Stimulated activated CD8-positive, alpha-beta memory T cell treated with anti-CD3 and anti-CD28 coated beads, Interleukin-4, amount 100 ng/mL, for 1 hour (primary cell): ENCODE measurements at places on chromosomes 11 and 22.

GRCh38 chr11:1825039-1825740, 9.6 kb upstream of the SYT8 start:
- no peak for DNase-seq

GRCh38 chr11:17730608-17731462, 3.7 kb upstream of the KCNC1 start:
- peak; percentile 12 for DNase-seq

DNA sequence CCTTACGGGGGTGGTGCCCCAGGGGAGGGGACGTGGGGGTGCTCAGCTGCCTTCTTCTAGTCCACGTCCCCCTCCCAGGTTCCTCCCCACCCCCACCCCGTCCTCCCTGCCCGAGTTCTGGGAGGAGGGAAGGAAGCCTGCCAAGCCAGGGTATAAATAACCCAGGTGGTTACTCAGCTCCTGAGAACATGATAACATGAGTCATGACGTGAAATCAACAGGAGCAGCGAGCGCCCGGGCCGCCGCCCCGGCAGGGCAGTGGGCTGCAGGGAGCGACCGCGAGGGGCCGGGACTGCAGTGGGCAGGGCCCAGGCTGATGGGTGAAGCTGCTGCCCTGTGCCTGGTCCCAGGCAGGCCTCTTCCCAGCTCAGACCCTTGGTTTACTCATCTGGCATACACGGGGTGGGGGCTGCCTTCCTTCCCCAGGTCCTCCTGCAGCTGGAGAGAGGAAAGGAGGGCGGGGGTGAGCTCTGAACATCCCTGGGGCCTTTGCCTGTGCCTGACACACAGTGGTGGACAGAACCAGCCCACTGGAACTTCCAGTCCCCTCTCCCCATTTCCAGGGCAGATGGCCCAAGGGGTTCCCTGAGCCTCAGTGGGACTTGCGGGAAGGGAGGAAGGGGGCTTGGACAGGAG, 8.8 kb upstream of the PDGFB start:
- no peak for DNase-seq

DNA sequence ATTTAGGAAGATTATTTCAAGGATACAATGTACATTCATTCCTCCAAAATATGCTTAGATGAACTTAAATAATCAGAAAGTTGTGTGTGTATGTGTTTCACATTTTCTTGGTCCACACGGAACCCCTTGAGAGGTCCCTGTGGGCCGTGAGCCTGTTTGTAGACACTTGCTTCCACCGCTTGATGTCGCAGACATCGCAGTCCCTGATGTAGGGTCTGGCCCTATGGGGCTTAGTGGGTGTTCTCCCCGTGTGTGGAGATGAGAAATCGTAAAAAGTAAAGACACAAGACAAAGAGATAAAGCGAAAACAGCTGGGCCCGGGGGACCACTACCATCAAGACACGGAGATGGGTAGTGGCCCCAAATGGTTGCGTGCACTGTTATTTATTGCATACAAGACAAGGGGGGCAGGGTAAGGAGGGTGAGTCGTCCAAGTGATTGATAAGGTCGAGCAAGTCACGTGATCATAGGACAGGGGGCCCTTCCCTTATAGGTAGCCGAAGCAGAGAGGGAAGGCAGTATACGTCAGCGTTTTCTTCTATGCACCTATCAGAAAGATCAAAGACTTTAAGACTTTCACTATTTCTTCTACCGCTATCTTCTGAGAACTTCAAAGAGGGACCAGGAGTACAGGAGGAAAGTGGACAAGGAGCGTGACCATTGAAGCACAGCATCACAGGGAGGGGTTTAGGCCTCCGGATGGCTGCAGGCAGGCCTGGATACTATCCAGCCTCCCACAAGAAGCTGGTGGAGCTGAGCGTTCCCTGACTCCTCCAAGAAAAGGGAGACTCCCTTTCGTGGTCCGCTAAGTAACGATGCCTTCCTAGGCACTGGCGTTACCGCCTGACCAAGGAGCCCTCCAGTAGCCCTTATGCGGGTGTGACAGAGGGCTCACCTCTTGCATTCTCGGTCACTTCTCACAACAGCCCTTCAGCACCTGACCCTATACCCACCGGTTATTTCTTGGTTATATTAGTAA, 1.2 kb upstream of the APOBEC3C start:
- DNase-seq, result no peak

- no peak for DNase-seq
These were observed 13.8 kb downstream of the ADA2 start for GRCh38 chr22:17205432-17205831.

- DNase-seq, result no peak
These were observed 5.9 kb downstream of the OOSP1 start for GRCh38 chr11:59943997-59944714.

GRCh38 chr11:102546923-102547471, 16.4 kb upstream of the MMP7 start:
- DNase-seq, result no peak

DNA sequence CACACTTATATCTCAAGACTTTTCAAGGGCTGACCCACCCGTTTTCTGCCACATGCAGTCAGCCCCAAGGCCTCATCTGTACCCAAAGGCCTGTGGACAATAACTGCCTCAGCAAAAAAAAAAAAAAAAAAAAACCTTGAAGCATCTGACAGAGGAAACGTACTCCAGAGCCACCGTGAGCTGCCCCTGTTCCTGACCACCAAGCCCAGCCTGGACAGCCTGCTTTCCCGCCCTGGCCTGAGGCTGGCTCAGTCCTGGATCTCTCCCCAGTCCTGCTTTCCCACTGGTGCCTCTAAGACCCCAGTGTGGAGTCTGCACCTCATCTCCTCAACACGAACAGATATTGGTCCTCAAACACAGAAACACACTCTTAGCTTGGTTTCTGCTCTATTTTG, 66.5 kb downstream of the SLC35F2 start:
- no peak for DNase-seq

GRCh38 chr11:120194166-120194565, 16.7 kb upstream of the OAF start:
- DNase-seq, result no peak

GRCh38 chr11:119816660-119817059, 87.7 kb upstream of the NECTIN1 start:
- no peak for DNase-seq

DNA sequence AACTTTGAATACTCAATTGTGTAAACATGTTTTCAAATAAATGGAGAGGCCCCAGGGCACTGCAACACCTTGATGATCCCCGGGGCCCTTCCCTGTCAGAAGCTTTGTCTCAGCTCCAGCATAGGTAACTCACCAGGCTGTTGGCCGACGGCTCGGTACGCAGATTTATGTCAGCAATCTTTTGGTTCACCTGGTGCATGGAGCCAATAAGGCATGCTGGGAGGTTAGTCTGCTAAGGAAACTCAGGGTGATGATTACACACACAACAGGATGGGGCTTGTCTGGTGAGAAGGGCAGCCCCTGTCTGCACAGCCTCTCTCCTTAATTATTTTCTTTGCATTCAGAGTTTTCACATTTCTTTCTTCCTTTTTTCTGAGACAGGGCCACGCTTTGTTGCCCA, 10.8 kb downstream of the FAM227A start:
- DNase-seq, result no peak

- no peak for DNase-seq
These were observed 222.8 kb downstream of the DDX10 start for GRCh38 chr11:108887436-108888238.

DNA sequence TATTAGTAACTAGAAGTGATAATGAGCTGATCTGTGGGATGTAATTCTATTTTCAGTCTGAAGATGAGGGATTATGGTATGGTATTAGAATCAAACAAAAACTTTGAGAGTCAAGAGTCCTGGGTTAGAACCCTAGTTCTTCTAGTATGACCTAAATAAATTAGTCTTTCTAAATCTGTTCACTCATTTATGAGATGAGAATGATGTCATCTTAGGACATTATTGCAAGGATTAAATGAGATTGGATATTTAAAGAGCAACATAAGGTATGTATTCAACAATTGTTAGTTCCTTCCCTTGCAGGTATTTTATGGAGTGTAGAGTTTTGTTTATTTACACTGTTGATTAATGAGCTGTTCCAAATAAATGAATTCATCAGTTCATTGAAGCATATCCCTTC, 21.8 kb downstream of the EMSY start:
- no peak for DNase-seq

- no peak for DNase-seq
These were observed 43.1 kb downstream of the LRP5 start for GRCh38 chr11:68355471-68355870.

- no peak for DNase-seq
These were observed 13.3 kb upstream of the RASL10A start for GRCh38 chr22:29328566-29329500.

DNA sequence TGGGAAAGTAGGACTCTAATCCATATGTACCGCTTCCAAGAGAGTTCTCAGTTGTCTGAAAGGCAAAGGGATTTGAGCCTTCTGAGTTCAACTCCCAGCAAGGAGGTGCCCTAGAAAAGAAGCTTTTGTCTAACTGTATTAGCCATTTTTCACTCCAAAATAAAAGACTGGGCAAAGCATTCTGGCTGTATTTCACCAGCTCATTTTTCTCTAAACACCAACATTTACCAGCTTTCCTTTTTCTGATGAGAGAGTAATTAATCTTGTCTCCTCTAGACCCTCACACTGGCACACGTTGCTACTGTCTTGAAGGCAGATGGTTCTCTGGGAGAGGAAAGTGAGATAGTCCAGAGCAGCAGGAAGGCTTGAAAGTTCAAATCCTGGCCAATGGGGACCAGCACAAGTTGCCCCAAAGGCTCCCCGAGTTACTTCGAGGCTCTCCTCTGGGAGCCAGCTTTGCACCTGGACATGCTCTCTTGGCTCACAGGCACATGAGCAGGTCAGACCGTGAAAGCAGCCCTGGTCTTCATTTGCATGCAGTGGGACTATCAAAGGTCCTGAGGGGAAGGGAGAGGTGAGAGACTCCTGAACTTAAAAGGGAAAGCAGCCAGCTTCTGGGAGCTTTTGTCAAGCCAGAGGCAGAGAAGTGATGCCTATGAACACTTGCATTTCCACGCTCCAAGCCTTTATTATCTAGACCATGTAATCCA, 100.0 kb downstream of the NTM start:
- no peak for DNase-seq

GRCh38 chr11:69444381-69445130, 36.9 kb upstream of the LINC01488 start:
- DNase-seq, result no peak

DNA sequence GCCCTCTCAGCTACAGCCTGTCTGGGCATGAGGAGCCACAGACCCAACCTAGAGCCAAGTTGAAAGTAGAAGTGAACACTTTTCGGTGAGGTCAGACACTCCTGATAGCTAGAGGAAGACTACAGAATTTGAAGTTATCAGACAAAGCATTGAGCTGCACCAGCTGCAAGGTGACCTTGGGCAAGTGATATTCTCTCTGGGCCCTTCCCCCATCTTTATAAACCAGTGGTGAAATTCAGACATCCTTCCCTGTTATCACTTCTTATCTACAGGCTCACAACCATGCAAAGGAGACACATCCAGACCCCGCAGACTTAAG, 8.0 kb upstream of the PMM1 start:
- no peak for DNase-seq

- no peak for DNase-seq
These were observed 2241.0 kb upstream of the RAG2 start for GRCh38 chr11:38839071-38839470.

DNA sequence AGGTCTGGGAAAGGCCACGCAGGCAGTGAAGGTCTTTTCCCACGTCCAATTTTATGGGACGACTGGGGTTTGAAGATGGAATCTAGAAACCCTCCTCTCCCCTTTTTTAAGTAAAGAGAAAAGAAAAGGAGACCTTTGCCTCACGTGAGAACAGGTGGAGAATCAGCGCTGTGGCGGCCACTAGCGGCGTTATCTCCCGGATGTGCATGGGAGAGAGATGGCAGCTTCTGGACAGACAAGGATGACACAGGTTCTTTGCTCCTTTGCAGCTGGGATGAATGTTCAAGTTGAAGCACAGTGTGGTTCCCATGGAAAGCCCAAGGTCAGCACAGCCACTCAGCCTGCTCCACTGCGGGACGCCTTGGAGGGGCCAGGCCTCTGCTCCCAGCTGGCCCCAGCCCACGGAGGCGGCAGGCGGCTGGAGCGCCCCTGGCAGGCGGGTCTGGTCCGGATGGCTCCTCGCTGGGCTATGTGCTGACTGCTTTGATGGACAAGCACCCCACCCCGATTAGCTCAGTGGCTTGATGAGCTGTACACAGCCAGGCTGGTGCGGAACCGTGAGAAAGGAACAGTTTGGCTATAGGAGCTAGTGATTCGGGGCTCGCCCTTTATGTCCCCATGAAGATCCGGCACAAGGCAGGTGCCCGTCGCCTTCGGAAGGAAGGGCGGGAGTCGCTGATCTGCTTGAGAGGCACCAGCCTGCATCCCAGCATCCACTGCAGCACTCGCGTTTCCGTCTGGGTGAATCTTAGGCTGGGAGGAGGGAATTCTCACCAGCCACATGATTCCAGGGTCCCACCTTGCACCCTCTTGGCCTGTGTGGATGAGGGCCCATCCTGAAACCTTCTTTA, 14.5 kb upstream of the BID start:
- no peak for DNase-seq

DNA sequence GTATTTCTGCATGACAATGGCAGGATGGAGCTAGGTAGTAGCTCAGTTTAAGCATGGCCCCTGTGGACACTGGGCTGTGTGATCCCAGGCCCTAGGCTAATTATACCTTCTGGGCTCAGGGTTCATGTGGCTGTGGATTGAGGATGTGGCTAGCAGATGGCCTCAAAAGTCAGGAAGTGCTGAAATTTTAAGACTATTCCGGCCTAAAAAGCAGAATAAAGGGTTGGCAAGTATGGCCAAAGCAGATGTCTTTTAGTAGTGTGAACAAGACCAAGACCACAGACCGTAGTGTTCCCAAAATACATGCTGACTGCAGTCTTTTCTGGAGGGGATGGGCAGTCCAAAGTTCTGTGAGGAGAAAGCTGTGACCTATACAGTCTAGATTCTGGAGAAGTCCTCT, 115.7 kb upstream of the RAG2 start:
- DNase-seq, result no peak

DNA sequence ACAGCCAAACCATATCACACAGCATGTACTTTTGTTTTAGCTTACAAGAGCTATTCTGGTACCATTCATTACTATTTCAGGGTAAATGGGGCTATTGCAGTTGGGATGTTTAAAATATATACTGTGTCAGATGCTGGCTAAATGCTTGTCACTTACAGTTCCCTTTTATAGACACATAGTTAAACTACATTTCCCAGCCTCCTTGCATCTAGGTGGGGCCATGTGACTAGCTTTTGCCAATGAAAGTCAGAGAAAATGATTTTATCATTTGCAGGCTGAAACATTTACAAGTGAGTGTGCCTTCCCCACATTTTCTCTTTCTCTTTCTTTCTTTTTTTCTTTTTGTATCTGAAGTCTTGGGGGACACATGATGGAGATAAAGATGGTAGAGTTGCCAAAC, 7.8 kb upstream of the IFTAP start:
- DNase-seq, result no peak

DNA sequence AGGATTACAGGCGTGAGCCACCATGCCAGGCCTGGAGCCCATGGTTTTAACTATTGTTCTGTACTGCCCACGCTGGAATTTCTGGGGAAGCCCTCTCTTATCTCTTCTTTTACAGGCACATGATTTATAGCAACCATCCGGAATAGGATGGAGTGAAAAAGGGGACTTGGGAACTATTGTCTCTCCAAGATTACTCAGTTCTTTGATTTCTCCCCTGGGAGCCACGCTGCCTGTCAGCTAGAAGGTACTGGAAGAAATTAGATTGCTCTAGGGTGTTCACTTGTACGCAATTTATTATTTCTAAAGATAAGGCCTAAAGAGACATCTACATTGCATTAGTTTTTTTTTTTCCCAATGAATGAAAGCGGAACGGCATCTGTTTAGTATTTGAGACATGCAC, 65.6 kb upstream of the PTPRJ start:
- no peak for DNase-seq

GRCh38 chr22:38707346-38707745, 1.6 kb downstream of the GTPBP1 start:
- DNase-seq, result no peak
